ENCODE measurements at places on chromosomes 2 and 18.

DNA sequence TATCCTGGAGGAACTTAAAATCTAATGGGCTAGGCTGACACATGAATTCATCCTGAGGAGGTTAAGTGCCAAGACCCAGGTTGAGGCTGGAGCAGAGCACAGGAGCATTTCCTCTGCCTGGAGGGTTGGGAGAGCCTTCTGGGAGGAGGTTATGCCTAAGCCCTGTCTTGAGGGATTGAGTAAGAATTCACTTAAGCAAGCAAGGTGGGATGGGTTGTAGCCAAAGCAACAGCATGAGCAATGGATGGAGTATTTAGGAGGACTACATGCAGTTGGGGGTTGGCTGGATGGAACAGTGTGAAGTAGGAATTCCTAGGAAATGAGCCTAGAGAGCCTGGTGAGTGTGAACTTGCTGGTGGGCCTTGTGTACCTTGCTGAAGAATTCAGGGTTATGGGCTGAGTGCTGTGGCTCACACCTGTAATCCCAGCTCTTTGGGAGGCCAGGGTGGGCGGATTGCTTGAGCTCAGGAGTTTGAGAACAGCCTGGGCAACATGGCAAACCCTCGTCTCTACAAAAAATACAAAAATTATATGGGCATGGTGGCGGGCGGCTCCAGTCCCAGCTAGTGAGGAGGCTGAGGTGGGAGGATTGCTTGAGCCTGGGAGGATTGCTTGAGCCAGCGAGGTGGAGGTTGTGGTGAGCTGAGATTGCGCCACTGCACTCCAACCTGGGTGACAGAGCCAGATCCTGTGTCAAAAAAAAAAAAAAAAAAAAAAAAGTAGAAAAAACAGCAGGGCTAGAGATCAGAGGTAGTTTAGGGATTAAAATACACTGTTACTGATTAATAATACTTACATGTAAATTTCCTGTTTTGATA lies 22.2 kb downstream of the TANC1 start:
- DNase-seq = peak; percentile 93

- no peak for DNase-seq
Measured at GRCh38 chr2:128503399-128504245, 185.0 kb upstream of the HS6ST1 start.

DNA sequence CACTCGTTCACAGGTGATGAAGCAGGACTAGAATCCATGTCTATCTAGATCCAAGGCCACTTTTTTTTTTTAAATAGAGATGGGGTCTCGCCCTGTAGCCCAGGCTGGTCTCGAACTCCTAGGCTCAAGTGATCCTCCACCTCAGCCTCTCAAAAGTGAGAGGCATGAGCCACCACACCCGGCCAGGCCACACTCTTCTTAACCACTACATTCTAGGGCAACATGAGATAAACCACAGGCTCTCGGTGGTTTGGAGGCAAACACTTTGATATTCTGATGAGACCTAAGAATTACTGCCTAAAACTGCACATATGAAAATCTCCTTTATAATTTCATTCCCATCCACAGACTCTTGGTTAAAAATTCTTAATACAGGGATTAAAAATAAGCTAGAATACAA lies 51.8 kb downstream of the USP34 start:
- no peak for DNase-seq

GRCh38 chr2:128166746-128167353 lies 75.8 kb downstream of the UGGT1 start:
- DNase-seq = no peak

DNA sequence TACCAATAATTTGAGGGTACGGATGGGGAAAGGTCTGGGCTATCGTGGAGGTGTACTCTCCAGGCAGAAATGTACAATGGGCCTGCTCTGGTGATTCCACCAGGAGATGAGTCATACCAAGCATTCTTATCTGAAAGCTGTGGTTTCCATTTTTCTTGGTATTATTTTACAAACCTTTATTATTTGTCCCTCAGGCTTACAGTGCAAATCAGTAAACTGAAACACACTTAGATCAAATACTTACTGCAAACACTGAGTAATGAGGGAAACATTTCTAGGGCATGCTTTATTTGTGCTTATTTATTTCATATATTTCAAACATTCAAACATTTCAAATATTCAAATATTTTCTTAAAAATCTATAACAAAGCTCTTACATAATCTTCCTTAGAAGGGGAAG lies 319.8 kb downstream of the RND3 start:
- DNase-seq = peak; percentile 71

DNA sequence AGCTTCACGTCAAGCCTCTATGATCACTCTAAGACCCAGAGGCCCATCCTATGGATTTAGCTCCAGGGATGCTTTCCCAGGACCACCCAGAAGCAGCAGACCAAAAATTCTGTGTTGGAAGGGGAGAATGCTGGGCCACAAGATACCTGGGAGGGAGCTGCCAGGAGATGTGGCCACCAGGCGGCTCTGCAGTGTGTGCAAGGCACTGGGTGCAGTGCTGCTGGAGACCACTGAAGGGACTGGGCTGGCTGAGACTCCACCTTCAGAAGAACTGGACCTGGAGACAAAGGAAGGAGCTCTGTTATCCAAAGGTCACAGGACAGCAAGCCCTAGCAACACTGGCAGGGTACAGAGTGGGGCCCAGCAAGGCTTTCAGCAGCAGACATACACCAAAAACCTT lies 34.0 kb downstream of the KANSL3 start:
- no peak for DNase-seq

DNA sequence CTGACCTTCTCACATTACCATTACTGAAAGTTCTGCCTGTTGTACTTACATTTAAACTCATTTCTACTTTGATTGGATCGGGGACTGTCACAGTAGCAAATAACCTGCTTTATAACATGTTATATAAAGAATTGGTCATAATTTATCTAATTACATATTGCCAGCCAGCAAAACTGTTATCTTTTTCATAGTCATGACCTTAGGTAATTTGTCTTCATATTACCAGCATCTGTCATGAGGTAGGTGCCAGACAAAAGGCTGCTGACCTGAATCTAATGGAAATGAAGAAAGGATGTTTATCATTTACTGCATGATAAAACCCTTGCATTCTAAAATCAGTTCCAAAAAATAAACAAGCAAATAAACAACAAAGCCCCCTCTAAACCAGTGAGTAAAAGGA lies 89.4 kb upstream of the LRP1B start:
- no peak for DNase-seq

DNA sequence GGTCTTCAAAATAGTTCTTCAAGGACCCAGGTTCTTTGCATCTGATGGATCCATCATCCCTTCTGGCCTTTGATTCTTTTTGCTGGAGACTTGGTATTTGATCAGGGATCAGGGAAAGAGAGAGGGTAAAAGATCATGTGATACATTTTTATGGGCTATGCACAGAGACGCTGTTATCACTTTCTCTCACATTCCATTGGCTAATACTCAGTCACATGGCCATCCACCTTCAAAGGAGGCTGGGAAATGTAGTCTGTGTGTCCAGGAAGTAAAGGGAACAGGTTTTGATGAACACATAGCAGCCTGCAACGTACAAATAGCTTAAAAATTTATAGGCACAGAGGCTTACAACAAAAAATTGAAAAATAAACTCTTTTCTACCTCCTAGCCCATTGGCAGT lies 629.6 kb upstream of the FANCL start:
- DNase-seq = peak; percentile 23

GRCh38 chr2:166841152-166841551 lies 47.1 kb upstream of the XIRP2 start:
- no peak for DNase-seq
